ENCODE measurements at places on chromosomes 2 and 18. TPM values are rescaled to one million over a fixed set of nuclear protein-coding genes. Genes with fewer than 3 reads are reported as not detected.

DNA sequence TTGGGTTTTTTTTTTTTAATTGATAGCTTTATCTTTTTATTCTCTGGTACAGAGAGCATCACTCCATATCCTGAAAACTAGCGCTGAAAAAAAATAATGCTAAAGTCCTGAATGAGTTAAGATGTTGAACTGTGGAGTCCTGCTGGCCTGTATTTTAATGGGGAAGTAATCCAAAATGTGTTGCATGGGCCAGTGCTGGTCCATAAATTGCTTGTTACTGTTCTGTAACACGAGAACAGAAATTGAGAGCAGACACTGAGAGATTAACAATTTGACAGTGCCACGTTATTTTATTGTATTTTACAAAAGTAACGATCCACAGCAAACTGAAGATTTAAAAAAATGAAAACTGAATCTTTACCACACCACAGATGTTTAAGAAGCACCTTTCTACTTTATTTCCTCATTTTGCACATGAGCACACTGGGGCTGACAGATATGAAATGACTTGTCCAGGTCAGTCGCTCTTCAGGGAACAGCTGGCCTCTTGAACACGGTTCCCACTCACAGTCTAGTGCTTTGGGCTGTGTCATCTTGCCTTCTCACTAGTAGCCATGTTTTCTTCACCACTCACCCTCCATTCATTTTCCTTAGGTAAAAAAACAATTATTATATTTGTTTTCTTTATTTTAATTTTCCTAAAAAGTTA is 35.3 kb downstream of the ZCCHC2 start:
- no peak for DNase-seq

DNA sequence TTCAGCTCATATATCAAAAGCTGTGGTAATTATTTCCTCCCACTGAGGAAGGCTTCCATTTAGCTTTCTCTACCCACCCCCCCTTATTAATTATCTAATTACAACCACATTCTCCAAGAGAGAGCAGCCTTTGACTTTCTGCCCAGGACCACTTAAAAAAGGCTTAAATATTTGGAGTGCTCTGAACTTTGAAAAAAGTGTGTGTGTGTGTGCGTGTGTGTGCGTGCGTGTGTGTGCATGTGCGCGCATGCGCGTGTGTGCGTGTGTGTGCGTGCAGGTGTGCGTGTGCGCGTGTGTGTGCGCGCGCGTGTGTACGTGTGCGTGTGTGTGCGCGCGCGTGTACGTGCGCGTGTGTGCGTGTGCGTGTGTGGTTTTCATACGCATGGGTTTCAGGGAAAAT is 57.8 kb downstream of the TWIST2 start:
- DNase-seq: no peak

GRCh38 chr2:165562233-165562632 is 92.7 kb downstream of the CSRNP3 start:
- no peak for DNase-seq

GRCh38 chr2:42236911-42237310 is 67.8 kb downstream of the EML4 start:
- DNase-seq: no peak

DNA sequence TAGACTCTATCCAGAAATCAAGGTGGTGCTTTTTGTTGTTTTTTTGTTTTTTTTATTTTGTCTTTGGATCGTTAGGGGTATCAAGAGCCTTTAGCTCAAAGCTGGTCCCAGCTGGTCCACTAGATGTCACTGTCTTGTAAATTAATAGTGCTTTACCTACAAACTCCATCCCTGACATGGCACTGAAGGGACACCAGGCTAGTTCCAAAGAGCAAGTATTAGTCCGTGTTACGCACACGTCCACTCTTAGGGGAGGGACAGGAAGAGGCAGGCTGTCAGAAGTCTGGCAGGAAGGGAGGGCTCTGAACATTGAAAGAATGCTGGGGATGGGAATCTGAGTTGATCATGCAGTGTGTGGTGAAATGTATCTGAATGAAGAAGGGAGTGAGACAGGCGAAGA is 85.9 kb upstream of the CCBE1 start:
- DNase-seq: peak; percentile 47

DNA sequence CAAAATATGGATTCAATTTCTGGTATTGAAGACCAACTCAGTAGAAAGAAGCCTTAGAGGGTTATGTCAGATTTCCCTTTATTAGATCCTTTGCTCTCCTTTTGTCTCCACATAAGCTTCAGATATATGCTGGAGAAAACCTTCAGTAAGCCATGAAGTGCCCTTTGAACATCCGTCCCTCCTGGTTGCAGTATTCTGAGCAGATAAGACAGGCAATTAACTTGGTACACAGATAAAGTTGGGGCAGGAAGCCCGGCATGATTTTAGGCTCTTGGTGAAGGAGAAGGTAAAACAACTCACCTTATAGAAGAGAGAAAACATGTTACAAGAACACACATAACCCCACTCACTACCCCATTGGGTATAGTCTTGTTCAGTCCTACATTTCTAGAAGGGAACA is 76.4 kb downstream of the SRD5A2 start:
- DNase-seq: no peak

DNA sequence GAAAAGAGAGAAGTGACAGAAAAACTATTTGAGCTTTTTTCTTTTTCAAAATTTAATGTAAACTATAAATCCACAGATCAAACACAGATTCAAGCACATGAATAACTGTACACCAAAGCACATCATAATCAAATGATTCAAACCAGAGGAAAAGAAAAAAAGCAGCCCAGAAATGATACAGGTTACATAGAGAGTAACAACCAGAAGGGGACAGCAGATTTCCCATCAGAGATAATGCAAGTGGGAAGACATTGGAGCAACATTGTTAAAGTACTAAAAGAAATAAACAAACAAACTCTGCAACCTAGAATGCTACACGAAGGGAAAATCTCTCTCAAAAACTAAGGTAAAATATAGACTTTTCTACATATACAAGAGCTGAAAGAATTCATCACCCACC is 34.5 kb downstream of the CMPK2 start:
- no peak for DNase-seq

DNA sequence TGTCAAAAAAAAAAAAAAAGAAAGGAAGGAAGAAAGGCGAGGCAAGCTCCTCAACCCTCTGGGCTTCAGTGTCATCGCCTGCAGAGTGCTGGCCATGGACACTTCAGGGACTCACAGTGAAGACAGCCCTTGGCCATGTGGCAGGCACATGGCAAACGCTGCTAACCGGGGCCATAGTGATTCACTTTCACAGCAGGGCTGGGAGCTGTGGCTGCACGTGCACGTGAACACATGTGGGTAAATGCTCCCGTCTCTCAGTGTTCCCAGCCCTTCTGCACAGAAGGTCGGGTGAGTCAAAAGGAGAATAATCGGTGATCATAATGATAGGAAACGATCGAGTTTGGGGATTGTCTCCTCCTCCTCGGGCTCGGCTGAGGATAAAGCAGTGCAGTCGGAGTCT is 46.1 kb upstream of the UBE2F start:
- DNase-seq: no peak

DNA sequence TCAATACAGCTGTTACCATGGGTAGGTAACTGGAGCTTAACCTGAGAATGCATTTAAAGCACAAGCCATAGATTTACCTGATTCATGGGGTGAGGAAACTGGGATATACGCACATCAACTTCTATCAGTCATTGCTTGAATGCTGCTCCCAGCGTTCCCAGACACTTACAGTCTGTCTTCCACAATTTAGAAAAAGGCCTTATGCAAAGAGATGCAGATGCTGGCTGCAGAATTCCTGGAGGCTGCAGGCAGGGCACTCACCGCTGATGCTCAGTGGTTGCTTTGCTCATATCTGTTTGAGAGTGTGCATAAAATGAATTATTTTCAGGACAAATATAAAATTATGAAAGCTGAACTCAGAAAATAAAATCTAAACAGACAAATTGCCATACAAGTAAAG is 950.7 kb upstream of the PIK3C3 start:
- no peak for DNase-seq

CCDC142 gene
- polyA plus RNA-seq: 8.2 TPM

All from mammary epithelial cell (primary cell).